Mesenteric fat pad (tissue), 1 donor: ENCODE measurements at places on chromosomes 11 and 22. TPM values are rescaled to one million over a fixed set of nuclear protein-coding genes. Genes with fewer than 3 reads are reported as not detected.
A peak's percentile ranks its signal among the peaks of the same experiment; 100 is the strongest.

GRCh38 chr11:107116358-107116757, 98.1 kb upstream of the GUCY1A2 start:
- no peak for DNase-seq

DNA sequence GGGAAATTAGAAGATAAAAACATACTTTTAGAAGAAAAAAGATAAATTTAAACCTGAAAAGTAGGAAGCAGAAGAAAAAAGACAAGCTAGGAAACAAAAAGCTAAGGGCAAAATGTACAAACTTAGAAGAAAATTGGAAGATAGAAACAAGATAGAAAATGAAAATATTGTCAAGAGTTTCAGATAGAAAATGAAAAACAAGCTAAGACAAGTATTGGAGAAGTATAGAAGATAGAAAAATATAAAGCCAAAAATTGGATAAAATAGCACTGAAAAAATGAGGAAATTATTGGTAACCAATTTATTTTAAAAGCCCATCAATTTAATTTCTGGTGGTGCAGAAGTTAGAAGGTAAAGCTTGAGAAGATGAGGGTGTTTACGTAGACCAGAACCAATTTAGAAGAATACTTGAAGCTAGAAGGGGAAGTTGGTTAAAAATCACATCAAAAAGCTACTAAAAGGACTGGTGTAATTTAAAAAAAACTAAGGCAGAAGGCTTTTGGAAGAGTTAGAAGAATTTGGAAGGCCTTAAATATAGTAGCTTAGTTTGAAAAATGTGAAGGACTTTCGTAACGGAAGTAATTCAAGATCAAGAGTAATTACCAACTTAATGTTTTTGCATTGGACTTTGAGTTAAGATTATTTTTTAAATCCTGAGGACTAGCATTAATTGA, 1.0 kb downstream of the MALAT1 start:
- DNase-seq, result no peak

DNA sequence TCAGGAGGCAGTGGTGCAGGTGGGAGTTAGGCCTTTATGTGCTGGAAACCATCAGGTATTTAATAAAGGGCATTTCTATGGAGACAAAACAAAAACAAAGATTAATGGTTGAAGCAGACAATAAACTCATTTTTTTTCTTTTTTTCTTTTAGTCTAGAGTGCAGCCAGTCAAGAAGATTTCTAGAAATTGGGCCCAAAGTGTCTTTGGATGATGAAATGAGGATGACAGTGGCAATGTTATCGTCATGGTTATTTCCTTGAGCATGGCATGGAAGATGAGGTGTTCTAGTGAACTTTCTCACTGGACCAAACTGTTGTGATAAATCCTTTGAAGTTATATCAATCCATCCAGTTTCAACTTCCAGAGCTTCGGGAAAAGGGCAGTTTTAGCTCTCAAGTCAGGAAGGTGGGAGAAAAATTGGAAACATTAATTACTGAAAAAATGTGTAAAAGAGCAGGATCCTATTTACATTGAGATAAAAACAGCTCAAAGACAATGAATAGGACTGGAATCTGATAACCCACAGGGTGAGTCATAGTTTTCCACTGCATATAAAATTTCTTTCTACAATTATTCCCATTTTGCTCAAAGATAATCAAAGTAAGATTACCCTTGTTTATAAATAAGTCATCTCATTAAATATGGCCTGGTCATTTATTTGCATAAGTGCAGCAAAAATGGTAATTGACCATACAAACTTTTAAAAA, 33.0 kb downstream of the PRR5L start:
- no peak for DNase-seq

GRCh38 chr11:9385327-9385899, 961 bp downstream of the IPO7 start:
- DNase-seq, result no peak

DNA sequence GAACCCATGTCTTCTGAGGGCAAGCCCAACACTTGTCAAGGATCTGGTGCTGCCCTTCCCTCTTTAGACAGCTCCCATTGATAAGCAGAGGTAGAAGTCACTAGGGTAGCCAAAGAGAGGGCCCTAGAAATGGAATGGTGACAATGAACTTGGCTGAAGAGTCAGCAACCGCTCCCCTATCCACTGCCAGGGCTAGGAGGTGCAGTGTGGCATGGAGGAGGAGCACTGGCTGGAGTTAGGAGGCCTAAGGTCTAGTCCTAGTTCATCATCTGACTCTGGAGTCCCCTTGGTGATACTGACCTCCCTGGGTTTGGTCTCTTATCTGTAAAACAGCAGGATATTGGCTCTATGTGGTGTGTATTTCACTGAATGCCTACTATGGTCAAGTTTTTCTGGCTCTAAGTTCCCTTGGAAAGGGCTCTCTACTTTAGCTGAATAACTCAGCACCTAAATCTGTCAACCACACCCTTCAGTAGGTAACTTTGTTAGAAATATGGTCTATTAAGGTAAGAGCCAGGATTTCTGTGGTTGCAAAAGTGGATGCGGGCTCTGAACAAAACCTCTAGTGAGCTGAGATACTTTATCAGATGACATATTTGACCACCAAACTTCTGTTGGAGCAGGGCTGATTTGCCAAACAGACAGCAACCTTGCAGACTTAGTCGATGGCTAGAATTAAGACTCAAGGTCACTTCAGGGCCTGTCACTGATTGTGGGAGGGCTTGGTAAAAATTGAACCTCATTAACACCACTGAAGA, 10.5 kb downstream of the TIMP3 start:
- DNase-seq, result no peak

DNA sequence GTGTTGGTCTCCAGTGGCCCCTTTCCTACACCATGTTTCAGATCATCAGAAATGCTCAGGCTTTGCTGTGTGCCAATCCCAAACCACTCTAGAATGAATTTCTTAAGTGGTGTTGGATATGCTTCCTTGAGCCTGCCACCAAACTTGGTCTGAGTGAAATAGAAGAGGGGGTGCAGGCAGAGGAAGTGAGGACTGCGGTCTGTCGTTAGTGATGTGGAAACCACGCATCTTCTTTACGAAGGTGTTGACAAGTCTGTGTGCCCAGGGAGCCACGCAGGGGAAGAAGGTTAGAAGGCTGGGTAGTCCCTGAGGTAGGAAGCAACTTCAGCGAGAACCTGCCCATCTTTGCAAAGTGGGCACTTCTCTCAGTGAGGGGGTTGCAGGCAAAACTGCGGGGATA, 187.4 kb upstream of the NAV2 start:
- no peak for DNase-seq

GRCh38 chr22:43004362-43005035, 10.4 kb downstream of the PACSIN2 start:
- no peak for DNase-seq

DNA sequence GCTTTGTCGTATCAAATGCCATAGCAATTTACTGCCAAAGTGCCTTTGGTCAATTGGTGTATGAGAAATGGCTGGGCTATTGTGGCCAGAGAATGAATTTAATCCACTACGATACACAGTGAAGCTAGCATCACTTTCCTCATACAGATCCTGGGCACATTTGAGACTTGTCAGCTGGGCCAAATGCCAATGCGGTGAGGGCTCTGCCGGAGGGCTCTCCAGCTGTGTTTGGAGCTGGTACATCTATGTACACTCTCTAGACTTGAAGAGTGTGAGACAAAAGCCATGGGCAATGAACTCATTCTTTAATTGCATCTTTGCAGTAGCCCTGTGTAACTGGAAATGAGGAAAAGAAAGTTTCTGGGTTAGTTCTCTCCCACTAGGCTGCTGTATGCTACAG, 1052.9 kb downstream of the NTM start:
- no peak for DNase-seq

DNA sequence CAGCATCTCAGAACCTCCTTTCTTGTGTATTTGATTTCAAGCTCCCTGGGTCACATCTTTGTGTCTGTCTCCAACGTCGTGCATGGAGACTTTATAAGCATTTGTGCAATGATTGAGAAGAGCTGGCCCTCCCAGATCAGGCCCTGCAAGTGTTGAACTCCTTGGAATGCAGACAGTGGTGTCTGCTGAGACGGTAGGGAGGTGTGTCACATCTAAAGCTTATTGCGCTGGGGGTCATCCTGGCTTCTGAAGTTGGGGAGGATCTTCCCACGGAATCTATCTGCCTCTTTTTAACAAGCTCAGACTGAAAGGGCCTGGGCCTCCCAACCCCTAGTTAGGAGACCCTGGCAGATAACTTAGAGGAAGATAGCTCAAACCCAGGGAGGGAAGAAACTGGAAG, 6.7 kb downstream of the APLNR start:
- no peak for DNase-seq

GRCh38 chr22:35174401-35175038, 82.8 kb upstream of the HMGXB4 start:
- peak; percentile 22 for DNase-seq

DNA sequence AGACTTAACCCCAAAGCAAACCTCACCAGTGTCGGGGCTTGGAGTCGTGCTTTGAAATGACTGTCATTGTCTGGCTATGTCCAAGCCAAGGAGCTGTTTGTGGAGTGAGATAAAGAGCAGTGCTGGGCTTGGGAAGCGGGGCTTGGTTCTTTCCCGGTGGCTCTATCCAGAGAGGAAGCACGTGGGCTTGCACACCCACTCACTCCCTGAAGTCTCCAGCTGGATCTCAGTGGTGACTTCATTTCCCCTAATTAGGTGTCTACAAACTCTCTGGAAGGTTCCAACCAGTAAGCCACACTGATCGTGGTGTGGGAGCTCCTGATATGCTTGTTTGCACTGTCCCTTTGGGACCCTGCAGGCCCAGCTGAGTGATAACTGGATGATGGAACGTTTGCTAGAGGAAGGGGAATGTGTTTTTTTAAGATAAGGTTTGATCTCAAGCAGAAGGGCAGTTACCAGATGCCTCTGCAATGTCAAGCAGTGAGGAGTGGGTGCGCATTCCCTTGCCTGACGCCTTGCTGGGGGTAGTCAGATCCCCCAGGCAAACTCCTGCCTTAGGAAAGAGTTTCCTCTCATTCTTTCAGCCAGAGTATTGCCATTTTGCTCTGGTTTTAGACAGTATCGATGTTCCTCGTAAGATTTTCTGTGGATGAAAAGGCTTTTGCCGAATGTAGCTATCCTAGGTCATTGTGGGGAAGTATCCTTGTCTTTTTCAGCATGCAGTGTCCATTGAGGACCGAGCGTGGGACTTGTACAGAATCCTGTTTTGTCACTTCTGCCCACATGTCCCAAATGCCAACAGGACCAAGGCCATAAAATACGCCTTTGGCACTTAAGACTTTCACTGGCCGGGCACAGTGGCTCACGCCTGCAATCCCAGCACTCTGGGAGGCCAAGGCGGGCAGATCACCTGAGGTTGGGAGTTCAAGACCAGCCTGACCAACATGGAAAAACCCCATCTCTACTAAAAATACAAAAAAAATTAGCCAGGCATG, 90.9 kb downstream of the MICAL2 start:
- peak; percentile 88 for DNase-seq

GRCh38 chr11:131908316-131908715, 537.9 kb downstream of the NTM start:
- DNase-seq, result no peak

DNA sequence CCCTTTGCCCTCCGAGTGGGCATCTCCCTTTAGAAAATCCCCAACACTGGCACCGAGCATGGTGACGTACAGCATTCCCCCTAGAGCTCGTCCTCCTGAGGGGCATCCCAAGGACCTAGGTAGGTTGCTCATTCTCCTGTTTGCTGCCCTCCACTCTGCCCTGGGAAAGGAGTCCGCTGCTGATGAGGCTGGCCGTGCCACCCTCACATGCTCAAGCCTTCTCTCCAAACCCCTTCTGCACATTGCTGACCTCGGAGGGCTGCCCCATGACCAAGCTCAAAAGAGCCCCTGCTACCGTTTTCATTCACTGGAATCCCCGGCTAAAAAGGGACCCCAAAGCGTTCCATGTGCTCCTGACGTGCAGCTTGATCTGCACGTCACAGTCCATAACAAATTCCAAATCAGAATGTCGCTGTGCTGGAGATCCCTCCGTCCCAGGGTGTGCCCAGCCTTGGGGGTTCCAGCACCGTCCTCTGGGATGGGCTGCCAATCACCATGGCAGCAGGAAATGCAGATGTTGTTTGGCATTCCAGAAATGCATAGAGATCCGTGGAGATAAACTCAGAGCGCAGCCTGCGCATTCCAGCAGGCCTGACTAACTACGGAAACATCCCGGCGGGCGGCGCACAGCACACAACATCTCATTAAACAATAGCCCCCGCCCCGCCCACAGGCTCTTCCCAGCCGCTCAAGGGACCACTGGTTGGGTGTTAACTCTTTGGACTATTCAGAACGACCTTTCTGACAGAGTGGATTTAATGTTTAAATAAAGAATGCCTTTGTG, 26.3 kb upstream of the GNB1L start:
- DNase-seq, result peak; percentile 85

DNA sequence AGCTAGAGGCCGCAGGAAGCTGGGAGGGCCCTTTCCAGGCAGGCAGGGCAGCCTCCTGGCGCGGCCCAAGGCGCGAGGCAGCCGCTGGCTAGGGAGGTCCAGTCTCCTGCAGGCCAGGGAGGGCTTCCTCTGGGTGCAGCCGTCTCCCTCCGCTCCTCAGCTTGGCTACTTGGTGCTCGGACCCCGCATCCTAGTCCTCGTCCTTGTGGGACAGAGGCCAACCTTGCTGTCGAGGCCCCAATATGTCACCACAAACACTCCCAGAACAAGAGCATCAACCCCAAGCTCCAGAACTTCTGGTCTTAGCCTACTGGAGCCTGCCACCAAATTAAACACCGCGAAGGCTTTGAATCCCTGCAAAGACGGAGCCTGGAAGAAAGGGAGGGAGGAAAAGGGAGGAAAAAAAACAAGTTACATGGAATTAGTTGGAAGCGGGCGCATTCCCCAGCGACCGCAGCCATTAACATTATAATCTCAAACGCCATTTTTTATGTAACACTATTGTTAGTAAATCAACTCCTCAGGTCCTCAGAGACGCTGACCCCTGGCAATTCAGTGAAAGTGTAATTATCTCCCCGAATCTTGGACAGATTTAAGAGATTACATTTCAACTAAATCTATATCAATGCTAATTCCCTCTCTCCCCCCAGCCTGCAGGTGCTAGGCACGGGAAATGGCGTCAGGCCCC, 12.7 kb upstream of the PAX6 start:
- no peak for DNase-seq

GRCh38 chr11:108970221-108970991, 305.5 kb downstream of the DDX10 start:
- no peak for DNase-seq

DNA sequence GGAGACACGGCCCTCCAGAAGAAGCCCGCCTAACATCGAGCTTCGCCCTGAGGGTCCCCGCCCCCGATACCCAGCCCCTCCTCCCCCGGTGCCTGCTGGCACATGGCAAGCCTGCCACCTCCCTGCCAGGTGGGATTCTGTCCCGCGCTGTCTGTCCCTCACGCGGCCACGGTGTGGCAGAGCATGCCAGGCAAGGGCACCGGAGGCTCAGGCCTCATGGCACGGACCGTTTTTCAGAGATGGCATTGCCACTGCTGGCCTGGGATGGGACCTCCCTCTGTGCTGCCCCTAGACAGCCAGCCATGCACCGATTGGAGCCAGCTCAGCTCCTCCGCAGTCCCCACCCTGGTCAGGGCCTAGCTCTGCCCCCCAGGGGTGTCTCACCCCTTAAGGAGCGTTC, 19.4 kb downstream of the MRPL23 start:
- no peak for DNase-seq

Gene LRRC56
- 0.71 TPM for total RNA-seq
